ENCODE measurements at places on chromosomes 12 and 14.
A peak's percentile ranks its signal among the peaks of the same experiment; 100 is the strongest.

DNA sequence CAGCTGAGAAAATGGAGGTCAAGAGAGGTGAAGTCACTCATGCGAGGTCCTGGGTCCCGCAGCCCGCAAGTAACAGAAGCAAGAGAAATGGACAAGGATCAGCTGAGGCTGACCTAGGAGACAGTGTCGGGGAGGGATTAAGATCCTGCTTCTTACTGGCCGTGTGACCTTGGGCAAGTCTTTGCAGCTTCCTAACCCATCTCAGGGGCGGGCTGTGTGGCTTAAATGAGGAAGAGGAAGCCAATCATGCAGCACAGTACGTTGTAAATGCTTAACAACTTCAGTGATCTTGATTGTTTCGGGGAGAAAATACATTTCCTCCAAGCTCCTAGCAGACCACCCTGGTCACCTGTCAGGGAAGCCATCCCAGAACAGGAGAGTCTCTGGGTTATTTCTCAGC, 7.1 kb upstream of the PGF start:
- DNase-seq = no peak

- DNase-seq = no peak
These were observed 67.1 kb downstream of the GPR137C start for GRCh38 chr14:52619687-52620086.

DNA sequence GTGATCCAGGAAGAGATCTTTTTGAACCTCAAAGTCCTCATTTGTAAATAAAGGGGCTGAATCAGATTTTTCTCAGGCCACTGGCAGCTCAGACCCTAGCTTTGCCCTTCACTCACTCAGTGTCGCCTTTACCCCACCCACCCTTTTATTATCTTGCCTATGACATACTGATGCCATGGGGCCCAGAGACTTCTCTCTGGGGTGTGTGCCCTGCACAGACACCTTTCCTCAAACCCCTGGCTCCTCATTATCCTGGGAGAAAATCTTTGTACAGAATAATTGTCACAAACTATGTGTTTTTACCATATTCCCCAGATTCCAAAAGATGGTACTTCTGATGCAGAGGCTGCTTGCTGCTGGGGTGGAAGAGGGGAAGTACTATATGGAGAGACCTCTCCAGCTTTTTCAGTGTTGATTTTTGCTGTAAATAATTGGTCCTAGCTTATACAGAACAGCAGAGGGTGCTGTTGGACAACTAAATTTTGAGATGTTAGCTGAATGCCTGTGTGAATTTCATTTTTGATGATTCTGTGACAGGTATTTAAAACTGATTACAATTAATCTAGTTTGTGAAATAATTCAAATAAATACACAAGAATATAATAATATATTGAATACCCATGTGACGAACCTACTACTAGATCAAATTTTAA, 53.9 kb upstream of the DCD start:
- peak; percentile 49 for DNase-seq

- DNase-seq = no peak
These were observed 350.1 kb downstream of the NELL2 start for GRCh38 chr12:44525806-44526654.

DNA sequence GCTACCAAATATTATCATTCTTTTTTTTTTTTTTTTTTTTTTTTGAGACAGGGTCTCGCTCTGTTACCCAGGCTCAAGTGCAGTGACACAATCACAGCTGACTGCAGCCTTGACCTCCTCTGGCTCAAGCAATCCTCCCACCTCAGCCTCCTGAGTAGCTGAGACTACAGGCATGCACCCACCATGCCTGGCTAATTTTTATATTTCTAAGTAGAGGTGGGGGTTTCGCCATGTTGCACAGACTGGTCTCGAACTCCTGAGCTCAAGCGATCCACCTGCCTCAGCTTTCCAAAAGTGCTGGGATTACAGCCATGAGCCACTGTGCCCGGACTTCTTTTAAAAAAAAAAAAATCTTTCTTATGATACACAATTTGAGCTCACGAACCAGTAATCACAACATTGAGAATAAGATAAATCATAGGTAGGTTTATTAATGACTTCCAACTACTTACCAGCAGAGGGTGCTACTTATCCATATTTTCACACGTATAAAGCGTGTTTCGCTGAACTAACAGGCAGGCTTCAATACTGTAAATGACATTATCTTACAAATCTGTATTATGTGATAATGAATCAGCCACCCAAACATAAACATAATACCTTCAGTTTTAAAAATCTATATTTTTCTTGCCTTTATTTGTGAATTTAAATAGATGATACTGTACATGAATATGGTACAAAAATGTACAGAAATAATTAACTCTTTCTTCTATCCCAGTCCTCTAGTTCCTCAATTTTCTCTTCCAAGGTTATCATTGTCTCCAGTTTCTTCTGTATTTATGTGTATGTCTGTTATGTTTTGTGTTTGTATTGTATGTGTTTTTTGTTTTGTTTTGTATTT, 42.5 kb upstream of the BCAT1 start:
- peak; percentile 39 for DNase-seq

- DNase-seq = no peak
These were observed 37.9 kb downstream of the PIWIL1 start for GRCh38 chr12:130375296-130376287.

DNA sequence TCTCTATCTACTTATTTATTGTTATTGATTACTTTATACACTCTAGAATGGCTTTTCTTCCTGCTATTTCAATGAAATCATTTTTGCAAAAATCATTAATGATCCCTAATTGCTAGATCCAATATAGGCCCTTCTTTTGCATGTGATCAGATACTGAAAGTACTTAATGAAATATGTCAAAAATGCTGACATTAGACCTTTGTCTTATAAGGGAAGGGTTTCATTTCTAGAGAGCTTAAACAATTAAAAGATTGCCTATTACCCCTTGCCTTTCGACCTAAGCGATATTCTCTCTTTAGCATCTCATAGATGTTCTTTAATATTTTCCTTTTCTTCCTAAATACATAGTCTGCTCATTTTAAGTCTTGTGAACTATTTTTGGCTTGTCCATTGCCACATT, 101.1 kb downstream of the KTN1 start:
- no peak for DNase-seq

GRCh38 chr14:51430633-51431032, 190.6 kb downstream of the TMX1 start:
- DNase-seq = no peak

GRCh38 chr12:6946033-6946919, 2.5 kb downstream of the C12orf57 start:
- no peak for DNase-seq
